Fibroblast of lung (primary cell): ENCODE measurements at places on chromosomes 12 and 14.

DNA sequence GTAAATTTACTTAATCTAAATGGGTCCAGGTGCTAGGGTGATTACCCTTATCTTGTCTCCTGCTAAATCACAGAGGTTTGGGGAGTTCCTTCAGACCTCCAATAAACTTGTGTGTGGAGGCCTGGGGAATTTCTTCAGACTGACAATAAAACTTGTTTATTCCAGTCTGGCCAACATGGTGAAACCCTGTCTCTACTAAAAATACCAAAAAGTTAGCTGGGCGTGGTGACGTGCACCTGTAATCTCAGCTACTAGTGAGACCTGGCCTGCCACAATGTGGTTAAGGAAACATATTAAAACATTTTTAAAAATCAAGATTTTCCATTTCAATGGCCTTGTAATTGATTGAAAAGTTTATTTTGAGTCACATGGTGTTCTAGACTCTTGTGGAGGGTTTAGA, 126.9 kb upstream of the FGD4 start:
- DNase-seq: no peak

DNA sequence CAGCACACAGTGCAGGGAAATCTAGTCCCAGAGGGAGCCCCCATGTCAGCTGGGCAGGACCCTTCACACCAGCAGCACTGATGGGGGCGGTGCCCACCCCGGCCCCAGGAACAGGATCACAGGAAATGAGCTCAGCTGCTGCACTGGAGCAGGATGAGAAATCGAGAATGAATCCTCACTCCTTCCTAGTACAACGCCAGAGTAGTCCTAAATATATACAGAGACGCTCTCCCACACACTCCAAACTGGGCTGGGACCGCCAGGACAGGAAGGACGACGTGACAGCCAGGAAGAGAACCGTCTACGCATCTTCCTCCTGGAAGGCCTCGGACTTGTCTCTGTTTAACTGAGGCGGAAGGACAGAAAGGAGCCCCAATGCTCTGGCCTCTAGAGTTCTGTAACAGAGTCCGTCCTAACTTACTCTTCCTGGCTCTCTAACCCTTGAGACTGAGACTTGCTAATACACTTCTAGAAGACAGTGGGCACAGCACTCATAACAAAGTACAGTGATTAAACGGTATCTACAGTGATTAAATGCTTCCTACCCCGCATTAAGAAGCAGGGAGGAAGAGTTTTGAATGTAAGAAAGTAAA, 33.4 kb downstream of the CDC42BPB start:
- peak; percentile 81 for DNase-seq

DNA sequence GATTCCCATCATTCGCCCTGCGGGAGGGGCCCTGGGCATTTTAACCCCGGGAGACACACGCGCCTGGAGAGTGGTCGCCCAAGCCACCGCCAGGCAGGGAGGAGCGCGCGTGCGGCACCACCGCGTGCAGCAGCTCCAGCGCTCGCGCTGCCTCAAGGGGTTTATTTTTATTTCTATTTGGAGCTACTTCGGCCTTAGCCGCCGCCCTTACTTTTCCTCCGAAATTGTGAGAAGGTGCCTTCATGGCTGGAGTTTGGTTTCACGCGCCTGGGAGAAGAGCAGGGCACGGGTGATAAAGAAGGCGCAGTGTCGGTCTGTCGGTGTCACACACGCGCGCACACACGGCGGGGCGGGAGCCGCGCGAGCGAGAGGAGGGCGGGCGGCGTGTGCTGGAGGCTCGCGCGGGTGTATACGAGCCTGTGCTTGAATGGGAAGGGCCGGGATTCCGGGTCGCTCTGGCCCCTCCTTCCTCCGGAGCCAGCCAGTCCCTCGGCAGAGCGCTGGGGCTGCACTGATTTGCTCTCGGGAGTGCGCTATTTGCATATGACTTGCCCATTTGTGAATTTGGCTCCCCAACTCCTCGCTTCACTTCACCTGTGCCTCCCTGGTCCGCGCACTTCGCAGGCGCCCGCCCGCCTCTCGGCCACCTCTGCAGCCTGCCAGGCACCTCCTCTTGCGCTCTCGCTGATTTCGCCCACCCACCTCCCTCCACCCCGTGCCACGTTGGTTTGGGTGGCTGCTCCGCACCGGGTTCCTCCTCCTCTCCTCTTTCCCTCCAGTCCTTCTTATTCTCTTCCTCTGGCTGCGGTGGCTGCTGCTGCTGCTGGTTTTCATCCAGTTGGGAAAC, 932.3 kb downstream of the DIO2 start:
- DNase-seq: peak; percentile 83

- DNase-seq: no peak
These were observed 4.0 kb upstream of the OR6C65 start for GRCh38 chr12:55396326-55396725.

DNA sequence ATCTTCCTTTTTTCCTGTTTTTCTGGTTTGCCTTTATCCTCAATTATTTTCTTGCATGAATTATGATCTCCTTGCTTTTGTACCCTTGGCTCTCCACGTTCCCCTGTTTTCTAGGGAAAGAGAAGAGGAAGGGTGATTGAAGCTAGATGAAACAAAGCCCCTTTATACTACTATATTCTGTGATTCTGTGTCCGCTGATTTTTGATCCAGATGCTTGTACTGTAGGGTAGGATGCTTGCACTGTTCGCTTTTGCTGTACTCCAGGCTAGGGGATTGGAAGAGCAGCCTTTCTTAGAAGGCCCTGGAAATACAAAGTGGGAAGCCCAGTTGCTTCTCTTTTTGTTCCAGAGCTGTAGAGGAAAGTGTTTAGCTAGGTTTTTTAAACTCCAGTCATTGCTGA, 35.1 kb upstream of the KLHDC2 start:
- no peak for DNase-seq

DNA sequence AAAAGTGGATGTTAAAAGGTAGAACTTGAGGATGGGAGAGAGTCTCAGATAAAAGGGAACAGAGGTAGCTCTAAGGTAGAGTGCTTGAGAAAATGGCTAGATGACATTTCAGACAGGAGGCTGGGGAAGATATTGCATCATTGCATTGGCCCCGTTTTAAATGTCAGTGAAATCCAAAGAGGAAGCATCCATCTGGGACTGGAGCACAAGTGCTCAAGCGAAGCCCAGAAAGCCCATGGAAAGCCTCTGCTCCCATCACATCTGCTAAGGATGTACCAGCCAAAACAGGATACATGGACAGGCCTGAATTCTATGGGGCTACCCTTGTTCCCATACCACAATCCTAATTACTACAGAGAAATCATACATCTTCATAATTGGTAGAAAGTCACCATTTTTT, 581.5 kb upstream of the TMEM132C start:
- DNase-seq: no peak

DNA sequence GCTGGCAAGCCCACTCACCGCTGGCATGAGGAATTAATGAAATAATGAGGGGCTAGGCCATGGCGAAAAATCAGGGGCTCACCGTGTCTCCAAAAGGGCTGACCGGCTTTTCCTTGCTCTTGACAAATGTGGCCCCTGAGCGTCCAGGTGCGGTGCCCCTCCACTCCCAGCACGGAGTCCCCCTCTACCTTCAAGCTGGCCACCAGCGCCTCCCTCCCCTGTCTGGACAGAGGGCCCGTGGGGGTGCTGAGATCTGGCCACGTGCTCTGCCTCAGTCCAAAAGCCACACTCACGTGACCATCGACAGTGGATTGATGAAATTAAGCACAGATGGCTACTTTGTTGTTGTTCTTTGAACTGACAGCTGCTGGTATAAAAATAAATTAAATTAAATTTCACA, 78.8 kb upstream of the BCL11B start:
- DNase-seq: no peak

DNA sequence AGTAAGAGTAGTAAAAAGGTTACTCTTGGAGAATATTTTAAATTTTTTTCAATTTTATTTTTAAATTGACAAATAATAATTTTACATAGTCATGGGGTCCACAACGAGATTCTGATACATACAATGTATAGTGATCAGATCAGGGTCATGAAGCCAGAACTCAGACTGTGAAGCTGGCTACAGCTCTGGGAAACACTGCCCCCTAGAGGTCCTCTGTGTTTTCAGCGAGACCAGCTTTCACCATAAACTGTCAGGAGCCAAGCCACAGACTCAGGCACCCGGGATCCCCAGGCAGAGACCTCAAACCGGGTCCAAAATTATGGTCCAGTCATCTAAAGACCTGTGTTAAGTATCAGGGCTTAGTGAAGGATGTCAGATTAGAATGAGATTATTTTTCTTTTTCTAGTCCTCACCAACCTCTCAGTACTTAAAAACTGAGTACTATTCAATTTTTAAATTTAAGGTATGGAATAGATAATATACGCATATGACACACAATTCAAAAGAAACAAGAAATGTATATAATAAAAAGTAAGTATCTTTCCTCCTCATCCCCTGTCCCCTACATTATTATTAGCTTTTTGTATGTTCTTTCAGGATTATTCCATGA, 397.1 kb downstream of the MDGA2 start:
- peak; percentile 9 for DNase-seq

- DNase-seq: peak; percentile 24
These were observed 233.6 kb upstream of the ARHGAP5 start for GRCh38 chr14:31843361-31844091.

DNA sequence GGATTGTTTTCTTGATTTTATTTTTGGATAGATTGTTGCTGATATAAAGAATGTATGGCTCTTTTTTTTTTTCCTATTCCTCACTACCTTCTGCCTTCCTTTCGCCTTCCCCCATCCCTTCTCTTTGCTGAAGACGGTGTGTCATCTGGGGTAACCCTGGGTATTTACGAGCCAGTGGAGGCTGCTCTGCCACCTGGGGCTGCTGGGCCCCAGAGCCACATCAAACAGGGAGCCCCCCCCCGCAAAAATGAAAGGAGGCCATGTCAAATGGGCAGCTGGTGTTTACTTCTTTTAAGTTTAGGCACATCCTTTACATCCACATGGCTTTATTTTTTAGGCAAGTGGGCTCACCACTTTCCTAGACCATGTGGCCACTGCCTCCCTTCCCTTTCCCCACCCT, 25.4 kb downstream of the CHST11 start:
- DNase-seq: no peak

- peak; percentile 33 for DNase-seq
These were observed 274.2 kb downstream of the FUT8 start for GRCh38 chr14:65686761-65687160.

DNA sequence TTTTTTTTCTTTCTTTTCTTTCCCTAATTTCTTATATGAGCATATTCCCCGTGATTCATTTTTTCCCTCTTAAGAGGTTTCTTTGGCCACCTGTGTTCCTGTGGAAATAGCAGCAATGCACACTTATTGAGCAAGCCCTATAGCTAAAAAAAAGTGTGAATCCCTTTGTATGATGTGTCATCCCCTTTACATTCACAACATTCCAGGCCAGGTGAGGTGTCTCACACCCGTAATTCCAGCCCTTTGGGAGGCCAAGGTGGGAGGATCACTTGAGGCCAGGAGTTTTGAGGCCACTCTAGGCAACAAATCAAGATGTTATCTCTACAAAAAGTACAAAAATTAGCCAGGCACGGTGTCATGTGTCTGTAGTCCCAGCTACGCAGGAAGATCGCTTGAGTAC, 700.4 kb upstream of the TBX3 start:
- no peak for DNase-seq

DNA sequence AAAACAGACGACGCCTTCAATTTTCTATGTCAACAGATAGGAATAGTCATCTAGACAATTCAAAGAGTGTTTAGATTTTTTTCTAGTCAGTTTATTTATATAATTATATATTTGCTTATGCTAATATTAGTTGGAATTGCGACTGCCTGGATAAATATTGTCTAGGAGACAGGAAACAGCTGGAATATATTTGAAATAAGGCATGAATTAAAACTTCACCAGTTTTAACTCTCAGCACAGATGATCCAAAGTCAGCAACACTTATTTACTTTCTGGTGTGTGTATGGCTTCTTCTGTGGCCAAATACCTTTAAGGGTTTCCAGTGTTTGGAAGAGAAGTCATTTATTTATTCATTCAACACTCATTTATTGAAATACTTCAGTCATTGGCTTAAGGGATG, 1215.4 kb upstream of the USP15 start:
- peak; percentile 0 for DNase-seq

DNA sequence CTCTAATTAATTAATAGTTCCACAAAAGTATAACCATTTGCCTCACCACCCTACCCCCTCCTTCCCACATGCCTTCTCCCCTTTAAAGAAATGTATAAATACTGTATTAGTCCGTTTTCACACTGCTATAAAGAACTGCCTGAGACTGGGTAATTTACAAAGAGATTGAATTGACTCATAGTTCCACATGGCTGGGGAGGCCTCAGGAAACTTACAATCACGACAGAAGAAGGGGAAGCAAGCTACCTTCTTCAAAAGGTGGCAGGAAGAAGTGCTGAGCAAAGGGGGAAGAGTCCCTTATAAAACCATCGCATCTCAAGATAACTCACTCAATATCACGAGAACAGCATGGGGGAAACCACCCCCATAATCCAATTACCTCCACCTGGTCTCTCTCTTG, 8.2 kb upstream of the RESF1 start:
- no peak for DNase-seq

DNA sequence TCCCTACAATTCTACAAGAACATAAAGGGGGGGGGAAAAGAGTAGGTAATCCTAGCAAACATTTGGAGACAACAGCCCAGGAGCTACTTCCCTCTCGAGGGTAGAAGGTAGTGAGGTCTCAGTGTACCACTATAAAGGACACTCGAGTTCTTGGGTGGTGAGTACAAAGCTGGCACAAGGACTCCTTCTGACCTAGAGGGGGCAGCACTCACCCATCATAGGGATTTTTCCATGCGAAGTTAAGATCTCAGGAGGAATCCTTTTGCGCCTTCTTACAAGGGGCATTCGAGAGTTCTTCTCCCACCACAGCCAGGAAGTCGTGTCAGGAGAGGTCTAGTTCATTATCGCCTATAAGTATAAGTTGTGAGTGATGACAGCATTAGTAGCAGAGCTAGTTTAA, 200.2 kb upstream of the RBM19 start:
- DNase-seq: peak; percentile 80

GRCh38 chr14:37202812-37203211, 5.1 kb downstream of the MIPOL1 start:
- no peak for DNase-seq

- no peak for DNase-seq
These were observed 87.0 kb upstream of the EEA1 start for GRCh38 chr12:93015871-93016751.

DNA sequence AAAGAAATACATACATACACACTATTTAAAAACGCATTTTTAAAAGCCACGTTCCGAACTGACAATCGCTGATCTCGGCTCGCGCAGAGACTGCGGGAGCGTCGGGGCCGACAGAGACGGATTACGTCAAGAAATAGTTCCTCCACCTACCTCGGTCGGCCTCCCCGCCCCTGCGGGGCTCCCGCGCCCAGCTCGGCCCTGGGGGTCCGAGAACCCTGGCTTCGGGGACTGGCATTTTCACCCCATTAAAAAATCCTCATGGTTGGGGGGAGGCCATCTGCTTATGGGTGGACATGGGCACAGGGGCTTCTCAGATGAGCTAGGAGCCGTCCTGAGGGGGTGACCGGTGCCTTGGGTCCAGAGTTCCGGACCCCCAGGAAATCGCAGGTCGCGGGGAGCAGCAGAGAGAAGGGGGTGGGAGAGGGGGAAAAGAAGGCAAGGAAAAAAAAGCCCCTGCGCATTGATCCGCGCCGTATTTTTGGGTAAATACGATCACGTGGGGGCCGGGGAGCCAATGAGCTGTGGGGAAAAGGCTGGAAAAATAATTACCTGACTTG, 324 bp upstream of the HOXC9 start:
- DNase-seq: no peak

- no peak for DNase-seq
These were observed 84.1 kb downstream of the FGD4 start for GRCh38 chr12:32483499-32483898.

- peak; percentile 72 for DNase-seq
These were observed 90.9 kb upstream of the MDM1 start for GRCh38 chr12:68422956-68423574.

GRCh38 chr14:97993508-97994019, 1196.4 kb downstream of the VRK1 start:
- no peak for DNase-seq

GRCh38 chr12:82857276-82857675, 170.6 kb downstream of the TMTC2 start:
- DNase-seq: no peak
